ENCODE measurements at places on chromosomes 3 and 15. TPM values are rescaled to one million over a fixed set of nuclear protein-coding genes. Genes with fewer than 3 reads are reported as not detected.
A peak's percentile ranks its signal among the peaks of the same experiment; 100 is the strongest.

TMCO5A gene
- not detected for total RNA-seq

DNA sequence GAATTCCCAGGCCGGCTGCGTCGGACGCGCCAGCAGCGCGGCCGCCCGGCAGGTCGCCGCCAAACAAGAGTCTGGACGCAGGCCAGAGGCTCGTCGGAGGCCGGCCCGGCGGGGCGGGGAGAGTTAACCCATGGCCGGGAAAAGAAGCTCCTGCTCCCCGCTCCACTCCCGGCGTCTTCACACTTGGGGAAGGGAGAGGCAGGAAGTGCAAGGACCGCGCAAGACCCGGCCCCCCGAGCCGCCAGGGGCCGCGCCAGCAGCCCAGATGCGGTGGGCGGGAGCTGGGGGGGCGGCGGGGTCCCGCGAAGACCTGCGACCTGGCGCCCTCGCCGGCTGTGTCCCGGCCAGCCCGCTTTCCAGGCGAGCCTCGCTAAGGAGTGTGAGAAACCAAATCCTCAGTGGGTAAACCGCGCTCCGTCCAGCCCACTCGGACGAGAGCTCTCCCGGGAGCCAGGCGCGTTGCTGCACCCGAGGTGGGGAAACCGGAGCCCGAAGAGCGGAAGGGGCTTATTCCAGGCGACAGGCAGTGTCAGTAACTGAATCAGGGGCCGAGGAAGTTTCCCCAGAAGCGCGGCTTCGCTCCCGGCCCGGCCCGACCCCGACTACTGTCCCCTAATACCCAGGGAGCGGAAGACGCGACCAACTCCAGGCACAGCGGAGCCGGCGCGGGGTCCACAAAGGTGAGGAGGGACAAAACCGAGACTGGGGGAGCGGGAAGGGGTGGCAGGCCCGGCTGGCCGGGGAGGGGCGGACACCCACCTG is 721 bp downstream of the ADAMTS7 start:
- H3K4me1 ChIP-seq: peaks cover 10% of the 10 kb centered on the region
- peaks cover 3% of the 10 kb centered on the region for H3K27me3 ChIP-seq
- no peak overlapping the region for H3K27ac ChIP-seq
- peak overlapping the region; percentile 59 for H3K4me3 ChIP-seq

- H3K27me3 ChIP-seq: no peaks in the 10 kb centered on the region
- peaks cover 5% of the 10 kb centered on the region for H3K4me1 ChIP-seq
- no peaks in the 10 kb centered on the region for H3K36me3 ChIP-seq
- peak overlapping the region; percentile 57 for H3K4me3 ChIP-seq
- peak overlapping the region; percentile 65 for H3K27ac ChIP-seq
- DNase-seq: no peak
These were observed 52.0 kb upstream of the ULK4 start for GRCh38 chr3:42013691-42014457.

TRIM42 gene
- not detected for total RNA-seq

GRCh38 chr3:132236701-132237651 is 80.2 kb upstream of the ACP3 start:
- H3K27ac ChIP-seq: no peak overlapping the region
- peaks cover 7% of the 10 kb centered on the region for H3K27me3 ChIP-seq
- no peak overlapping the region for H3K4me3 ChIP-seq
- no peaks in the 10 kb centered on the region for H3K36me3 ChIP-seq
- no peak for DNase-seq

TEX55 gene
- total RNA-seq: not detected

PIF1 gene
- 3.1 TPM for total RNA-seq

GRCh38 chr3:114697401-114697800 is 403.6 kb downstream of the TIGIT start:
- no peak overlapping the region for H3K27ac ChIP-seq
- H3K4me3 ChIP-seq: no peak overlapping the region
- no peaks in the 10 kb centered on the region for H3K36me3 ChIP-seq
- H3K4me1 ChIP-seq: no peaks in the 10 kb centered on the region
- peak; percentile 28 for DNase-seq
- H3K27me3 ChIP-seq: no peaks in the 10 kb centered on the region

DNA sequence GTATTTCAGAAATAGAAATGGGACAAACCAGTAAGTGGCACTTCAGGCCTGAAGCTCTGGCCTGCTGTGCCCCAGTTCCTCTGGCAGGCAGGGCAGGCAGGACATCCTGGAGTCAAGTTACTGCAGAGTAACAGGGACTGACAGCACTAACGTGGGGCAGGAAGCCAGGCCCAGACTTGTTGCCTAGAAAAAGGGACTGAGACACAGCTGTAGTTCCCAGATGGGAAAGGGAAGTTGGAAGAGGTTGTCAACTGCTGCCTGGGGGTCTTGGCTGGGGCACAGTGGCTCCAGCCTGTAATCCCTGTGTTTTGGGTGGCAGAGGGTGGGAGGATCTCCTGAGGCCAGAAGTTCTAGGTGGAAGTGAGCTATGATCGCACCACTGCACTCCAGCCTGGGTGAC is 171.9 kb downstream of the FMN1 start:
- peaks cover 11% of the 10 kb centered on the region for H3K4me1 ChIP-seq
- peak overlapping the region; percentile 51 for H3K27ac ChIP-seq
- no peaks in the 10 kb centered on the region for H3K27me3 ChIP-seq
- peaks cover 3% of the 10 kb centered on the region for H3K36me3 ChIP-seq

- no peak overlapping the region for H3K27ac ChIP-seq
- peaks cover 7% of the 10 kb centered on the region for H3K4me1 ChIP-seq
- no peaks in the 10 kb centered on the region for H3K36me3 ChIP-seq
- DNase-seq: no peak
These were observed 1.1 kb downstream of the FAH start for GRCh38 chr15:80153900-80154299.

- no peak overlapping the region for H3K27ac ChIP-seq
- no peaks in the 10 kb centered on the region for H3K36me3 ChIP-seq
- H3K27me3 ChIP-seq: no peaks in the 10 kb centered on the region
- no peak overlapping the region for H3K4me3 ChIP-seq
- no peak for DNase-seq
- H3K4me1 ChIP-seq: no peaks in the 10 kb centered on the region
These were observed 151.7 kb upstream of the PTPRG start for GRCh38 chr3:61409638-61410037.

GRCh38 chr3:139307072-139307491 is 36.7 kb upstream of the MRPS22 start:
- no peaks in the 10 kb centered on the region for H3K36me3 ChIP-seq
- no peaks in the 10 kb centered on the region for H3K27me3 ChIP-seq
- no peak overlapping the region for H3K4me3 ChIP-seq
- peaks cover 29% of the 10 kb centered on the region for H3K4me1 ChIP-seq

DNA sequence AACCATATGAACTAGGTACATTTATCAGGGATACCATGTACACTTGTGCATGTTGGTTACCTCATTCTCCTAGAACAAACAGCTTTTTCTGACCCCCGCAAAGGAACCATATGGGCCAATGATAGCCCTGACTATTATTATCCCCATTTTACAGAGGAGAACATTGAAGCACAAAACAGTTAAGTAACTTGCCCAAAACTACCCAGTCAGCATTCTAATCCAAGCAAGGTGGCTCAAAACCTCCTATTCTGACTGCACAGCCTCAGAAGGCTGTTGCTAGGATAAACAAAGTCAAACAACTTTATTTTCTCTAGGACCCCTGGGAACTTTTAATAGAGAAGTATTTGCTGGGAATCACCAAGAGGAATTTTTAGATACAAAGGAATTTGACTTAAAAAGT is 36.7 kb downstream of the CFAP44 start:
- no peak overlapping the region for H3K4me3 ChIP-seq
- no peak for DNase-seq
- H3K27ac ChIP-seq: no peak overlapping the region
- no peaks in the 10 kb centered on the region for H3K27me3 ChIP-seq
- no peaks in the 10 kb centered on the region for H3K4me1 ChIP-seq

HIGD1A gene
- total RNA-seq: 98.6 TPM
